ENCODE measurements at places on chromosomes 12 and 14. TPM values are rescaled to one million over a fixed set of nuclear protein-coding genes. Genes with fewer than 3 reads are reported as not detected.

GRCh38 chr12:9319842-9320173, 111.6 kb upstream of the PZP start:
- no peak overlapping the region for H3K27ac ChIP-seq
- no peak overlapping the region for H3K4me3 ChIP-seq
- no peaks in the 10 kb centered on the region for H3K36me3 ChIP-seq
- no peak for DNase-seq
- no peaks in the 10 kb centered on the region for H3K4me1 ChIP-seq

GRCh38 chr12:45731190-45731775, 1.8 kb downstream of the ARID2 start:
- DNase-seq, result no peak
- peak overlapping the region; percentile 71 for H3K4me3 ChIP-seq
- peaks cover 28% of the 10 kb centered on the region for H3K36me3 ChIP-seq

DNA sequence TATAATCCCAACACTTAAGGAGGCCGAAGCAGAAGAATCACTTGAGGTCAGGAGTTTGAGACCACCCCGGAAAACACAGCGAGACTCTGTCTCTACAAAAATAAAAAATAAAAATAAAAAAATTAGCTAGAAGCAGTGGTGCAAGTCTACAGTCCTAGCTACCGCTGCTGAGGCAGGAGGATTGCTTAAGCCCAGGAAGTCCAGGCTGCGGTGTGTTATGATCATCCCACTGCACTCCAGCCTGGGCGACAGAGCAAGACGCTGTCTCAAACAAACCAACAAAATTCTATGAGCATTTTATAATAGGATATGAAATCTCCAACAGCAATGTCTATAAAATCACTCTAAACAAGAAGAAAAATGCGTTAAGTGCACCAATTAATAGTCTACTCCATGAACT, 75.3 kb downstream of the PPP1R12A start:
- no peak for DNase-seq
- peaks cover 5% of the 10 kb centered on the region for H3K36me3 ChIP-seq
- no peaks in the 10 kb centered on the region for H3K27me3 ChIP-seq
- H3K4me3 ChIP-seq, result no peak overlapping the region
- H3K4me1 ChIP-seq, result no peaks in the 10 kb centered on the region

DNA sequence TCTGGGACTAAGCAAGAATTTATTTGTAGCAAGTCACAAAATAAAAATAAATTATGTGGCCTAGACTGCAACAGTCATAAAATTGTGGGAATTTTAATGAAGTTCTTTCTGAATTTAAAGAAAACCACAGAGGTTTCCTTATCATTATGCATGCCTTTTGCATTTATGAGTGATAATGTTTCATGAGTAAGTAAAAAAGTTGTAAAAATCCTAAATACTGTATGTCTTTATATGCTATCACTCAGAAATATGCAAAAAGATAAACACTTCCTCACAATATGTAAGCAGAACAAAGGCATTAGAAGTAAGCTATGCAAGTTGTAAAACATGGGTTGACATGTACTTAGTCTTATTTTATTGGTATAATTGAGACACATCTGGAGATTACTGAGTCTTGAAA, 239.4 kb upstream of the PDE3A start:
- DNase-seq, result no peak
- no peaks in the 10 kb centered on the region for H3K4me1 ChIP-seq
- no peak overlapping the region for H3K4me3 ChIP-seq
- no peak overlapping the region for H3K27ac ChIP-seq
- no peaks in the 10 kb centered on the region for H3K36me3 ChIP-seq

DNA sequence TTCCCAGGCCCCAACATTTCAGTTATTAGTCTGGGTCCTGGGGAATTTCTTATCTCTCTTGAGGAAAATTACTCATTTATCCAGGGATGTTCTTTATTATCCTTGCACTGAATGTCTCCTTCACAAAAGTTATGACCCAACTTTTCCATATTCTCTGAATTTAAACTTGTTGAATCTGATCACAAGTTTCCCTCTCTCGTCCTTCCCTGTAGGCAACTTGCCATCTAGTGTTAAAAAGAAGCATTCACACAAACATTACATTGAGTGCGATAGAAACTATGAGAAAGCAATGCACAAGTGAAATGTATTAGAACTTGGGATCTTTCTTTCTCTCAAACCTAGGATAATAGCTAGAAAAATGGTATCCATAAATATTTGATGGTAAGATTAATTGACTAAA, 608.4 kb downstream of the FSCB start:
- no peaks in the 10 kb centered on the region for H3K4me1 ChIP-seq
- H3K27ac ChIP-seq, result no peak overlapping the region
- no peaks in the 10 kb centered on the region for H3K27me3 ChIP-seq
- no peaks in the 10 kb centered on the region for H3K36me3 ChIP-seq

Gene LPAR5
- total RNA-seq, result 11.7 TPM

DNA sequence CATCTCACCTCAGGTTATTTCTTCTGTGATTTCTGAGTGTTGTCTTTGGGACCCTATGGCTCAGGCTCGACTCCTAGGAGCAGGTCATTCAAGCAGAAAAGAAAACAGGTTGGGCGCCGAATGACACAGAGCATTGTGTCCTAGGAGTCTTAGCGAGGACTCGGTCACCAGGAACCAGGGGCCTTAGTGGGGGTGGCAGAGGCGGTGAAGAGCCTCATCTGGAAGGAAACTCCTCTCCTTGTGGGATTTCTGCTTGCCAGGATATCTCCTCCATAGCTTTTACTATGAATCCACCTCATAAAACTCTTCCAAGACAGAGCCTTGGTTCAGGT, 630 bp downstream of the PLEKHH1 start:
- H3K27me3 ChIP-seq, result no peaks in the 10 kb centered on the region
- DNase-seq, result no peak
- H3K4me3 ChIP-seq, result peak overlapping the region; percentile 57
- no peaks in the 10 kb centered on the region for H3K36me3 ChIP-seq
- H3K27ac ChIP-seq, result no peak overlapping the region
- peaks cover 15% of the 10 kb centered on the region for H3K4me1 ChIP-seq

Measured in K562 (cell line).